SW480 (cell line): ENCODE measurements at places on chromosomes 5 and 9.

GRCh38 chr9:118302721-118303120 is 598.5 kb downstream of the TLR4 start:
- no peak for DNase-seq

GRCh38 chr5:137315534-137316345 is 183.4 kb downstream of the SPOCK1 start:
- DNase-seq: no peak

DNA sequence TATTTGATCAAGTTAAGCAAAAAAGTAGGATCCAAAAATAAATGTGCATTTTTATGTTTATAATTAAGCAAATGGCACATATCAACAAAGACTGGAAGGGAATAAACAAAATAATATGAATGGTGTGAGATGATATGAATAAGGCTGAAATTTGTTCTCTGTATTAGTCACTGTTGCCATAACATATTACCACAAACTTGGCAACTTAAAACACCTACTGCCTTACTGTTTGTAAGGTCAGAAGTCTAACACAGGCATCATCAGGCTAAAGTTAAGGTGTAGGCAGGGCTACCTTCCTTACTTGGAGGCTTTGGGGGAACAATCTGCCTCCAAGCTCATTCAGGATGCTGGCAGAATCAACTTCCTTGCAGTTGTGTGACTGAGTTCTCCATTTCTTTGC is 19.3 kb downstream of the PGGT1B start:
- peak; percentile 5 for DNase-seq

DNA sequence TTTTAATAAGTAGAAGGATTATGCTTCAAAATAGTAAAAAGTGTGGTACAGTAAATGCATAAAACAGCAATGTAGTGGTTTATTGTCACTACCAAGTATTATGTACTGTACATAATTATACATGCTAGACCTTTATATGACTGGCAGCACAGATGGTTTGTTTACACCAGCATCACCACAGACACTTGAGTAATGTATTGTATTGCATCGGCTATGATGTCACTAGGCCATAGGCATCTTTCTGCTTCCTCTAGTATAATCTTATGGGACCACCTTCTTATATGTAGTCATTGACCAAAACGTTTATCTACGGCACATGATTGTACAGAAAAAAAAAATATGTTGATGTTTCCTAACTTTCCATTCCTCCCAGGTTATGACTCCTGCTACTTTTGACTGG is 31.9 kb upstream of the SSBP2 start:
- DNase-seq: no peak

GRCh38 chr9:123537809-123538208 is 181.8 kb downstream of the CRB2 start:
- DNase-seq: no peak

- DNase-seq: no peak
Observed at GRCh38 chr5:32021771-32022170, 152.3 kb downstream of the GOLPH3 start.
